ENCODE measurements at places on chromosomes 6 and 20. TPM values are rescaled to one million over a fixed set of nuclear protein-coding genes. Genes with fewer than 3 reads are reported as not detected.
A peak's percentile ranks its signal among the peaks of the same experiment; 100 is the strongest.

- H3K4me1 ChIP-seq = peaks cover 4% of the 10 kb centered on the region
- peaks cover 51% of the 10 kb centered on the region for H3K36me3 ChIP-seq
- H3K27ac ChIP-seq = peak overlapping the region; percentile 71
- no peaks in the 10 kb centered on the region for H3K27me3 ChIP-seq
These were observed 27.9 kb downstream of the GSS start for GRCh38 chr20:34927736-34928135.

- no peaks in the 10 kb centered on the region for H3K36me3 ChIP-seq
- H3K27ac ChIP-seq = no peak overlapping the region
- no peak for DNase-seq
- H3K27me3 ChIP-seq = peaks cover 15% of the 10 kb centered on the region
- no peak overlapping the region for H3K4me3 ChIP-seq
These were observed 123.1 kb downstream of the VEGFA start for GRCh38 chr6:43893073-43893472.

- no peak for DNase-seq
- H3K36me3 ChIP-seq = no peaks in the 10 kb centered on the region
- no peak overlapping the region for H3K4me3 ChIP-seq
- H3K27ac ChIP-seq = peak overlapping the region; percentile 21
These were observed 23.9 kb upstream of the VEGFA start for GRCh38 chr6:43746071-43746470.

GRCh38 chr6:30830438-30830837 lies 53.9 kb upstream of the DDR1 start:
- H3K27me3 ChIP-seq = no peaks in the 10 kb centered on the region
- no peak overlapping the region for H3K27ac ChIP-seq

DNA sequence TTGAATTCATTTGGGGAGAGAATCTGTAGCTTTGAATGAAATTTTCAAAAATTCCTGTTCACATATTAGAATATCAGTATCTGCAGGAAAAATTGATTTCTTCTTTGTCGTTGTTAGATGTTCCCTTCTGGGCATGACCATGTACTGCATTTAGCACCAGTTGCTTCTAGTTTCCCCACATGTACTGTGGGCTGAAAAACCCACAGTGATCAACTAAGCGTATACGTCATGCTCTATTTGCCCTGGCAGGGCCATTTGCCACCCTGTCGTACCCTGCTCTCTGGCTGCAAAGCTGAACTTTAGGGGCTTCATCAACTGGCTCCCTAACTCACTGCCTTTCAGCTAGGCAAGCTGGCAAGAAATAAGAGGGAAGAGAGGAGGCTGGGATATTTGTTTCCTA lies 340.7 kb upstream of the TSHZ2 start:
- no peaks in the 10 kb centered on the region for H3K4me1 ChIP-seq
- H3K36me3 ChIP-seq = no peaks in the 10 kb centered on the region
- H3K27ac ChIP-seq = no peak overlapping the region

DNA sequence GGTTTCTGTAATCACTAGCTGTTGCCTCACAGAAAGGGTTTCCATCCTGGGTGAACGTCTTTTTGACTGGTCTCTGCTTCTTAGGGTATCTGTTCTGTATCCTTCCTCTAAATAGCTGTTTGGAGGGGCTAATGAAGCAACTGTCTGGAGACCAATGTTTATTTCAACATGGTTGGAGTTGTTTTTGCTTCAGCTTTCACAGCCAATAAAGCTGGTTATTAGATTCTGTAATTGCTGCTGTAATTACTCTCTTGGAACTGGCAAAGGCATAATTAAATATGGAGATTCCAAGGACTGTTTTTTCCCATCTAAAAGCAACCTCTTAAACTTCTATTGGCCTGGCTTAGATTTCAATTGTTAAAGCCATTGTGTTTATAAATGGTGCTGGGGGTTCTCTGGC lies 31.9 kb downstream of the CHMP4B start:
- no peak for DNase-seq
- peaks cover 13% of the 10 kb centered on the region for H3K36me3 ChIP-seq
- no peaks in the 10 kb centered on the region for H3K27me3 ChIP-seq
- H3K27ac ChIP-seq = peak overlapping the region; percentile 22
- H3K4me1 ChIP-seq = peaks cover 70% of the 10 kb centered on the region

GRCh38 chr20:1164871-1165270 lies 19.9 kb downstream of the TMEM74B start:
- H3K4me1 ChIP-seq = no peaks in the 10 kb centered on the region
- H3K36me3 ChIP-seq = peaks cover 34% of the 10 kb centered on the region
- H3K27me3 ChIP-seq = no peaks in the 10 kb centered on the region
- H3K4me3 ChIP-seq = no peak overlapping the region
- no peak for DNase-seq
- no peak overlapping the region for H3K27ac ChIP-seq

DNA sequence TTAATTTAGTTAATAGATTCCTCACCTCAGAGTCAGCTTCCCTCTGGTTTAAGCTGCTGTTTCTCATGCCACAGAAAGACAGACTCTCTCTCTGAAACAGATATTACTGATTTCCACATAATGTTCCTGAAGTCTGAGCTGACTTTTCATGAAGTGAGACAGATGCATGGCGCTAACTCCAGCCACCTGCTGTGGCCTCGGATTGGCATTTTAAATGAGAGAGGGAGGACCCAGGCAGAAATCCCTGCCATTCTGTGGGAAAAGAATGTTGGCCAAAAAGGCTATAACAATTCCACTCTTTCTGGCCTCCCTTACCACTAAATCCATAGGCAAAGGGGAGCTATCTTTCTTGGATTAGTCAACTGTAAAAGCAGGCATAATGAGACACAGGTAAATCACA lies 354.1 kb upstream of the CDH4 start:
- no peaks in the 10 kb centered on the region for H3K36me3 ChIP-seq
- H3K4me1 ChIP-seq = no peaks in the 10 kb centered on the region
- peaks cover 3% of the 10 kb centered on the region for H3K27me3 ChIP-seq
- no peak overlapping the region for H3K4me3 ChIP-seq
- no peak for DNase-seq
- H3K27ac ChIP-seq = no peak overlapping the region

GRCh38 chr6:53735896-53736295 lies 58.9 kb upstream of the LRRC1 start:
- peaks cover 14% of the 10 kb centered on the region for H3K4me1 ChIP-seq
- no peak overlapping the region for H3K4me3 ChIP-seq
- H3K27ac ChIP-seq = no peak overlapping the region
- peaks cover 7% of the 10 kb centered on the region for H3K36me3 ChIP-seq
- no peak for DNase-seq

GRCh38 chr20:2873747-2874041 lies 413 bp downstream of the PTPRA start:
- H3K36me3 ChIP-seq = no peaks in the 10 kb centered on the region
- DNase-seq = no peak
- peaks cover 31% of the 10 kb centered on the region for H3K4me1 ChIP-seq
- H3K4me3 ChIP-seq = peak overlapping the region; percentile 93

DNA sequence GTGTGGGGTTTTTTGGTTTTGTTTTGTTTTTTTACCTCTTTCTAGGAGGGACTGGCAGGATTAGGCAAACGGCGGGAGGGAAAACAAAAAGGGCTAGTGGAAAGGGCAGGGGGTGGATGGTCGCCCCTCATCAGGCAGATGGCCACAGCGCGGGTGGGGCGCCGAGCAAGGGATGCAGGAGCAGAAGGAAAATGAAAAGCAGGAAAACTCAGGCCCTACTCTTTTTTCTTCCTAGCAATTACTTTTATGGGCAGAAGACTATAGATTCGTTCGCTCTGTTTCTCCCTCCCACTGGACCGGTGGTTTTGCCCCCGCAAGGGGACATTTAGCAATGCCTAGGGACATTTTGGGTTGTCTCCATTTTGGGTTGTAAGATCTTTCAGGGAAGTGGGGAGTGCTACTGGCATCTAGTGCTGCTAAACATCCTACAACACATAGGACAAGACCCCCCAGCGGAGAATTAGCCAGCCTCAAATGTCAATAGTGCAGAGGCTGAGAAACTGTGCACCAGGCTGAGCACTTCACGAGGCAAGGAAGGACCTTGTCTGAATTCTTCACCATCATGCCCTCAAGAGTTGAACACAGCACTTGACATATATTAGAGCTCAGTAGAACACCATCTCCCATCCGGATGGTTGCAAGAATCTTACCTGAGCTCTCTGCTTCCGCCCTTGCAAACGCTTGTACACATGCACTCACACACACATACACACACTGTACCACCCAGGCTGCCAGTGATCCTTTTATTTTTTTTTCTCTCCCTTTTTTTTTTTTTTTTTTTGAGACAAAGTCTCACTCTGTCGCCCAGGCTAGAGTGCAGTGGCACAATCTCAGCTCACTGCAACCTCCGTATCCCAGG lies 4.8 kb upstream of the ZMYND8 start:
- H3K4me3 ChIP-seq = peak overlapping the region; percentile 79
- no peaks in the 10 kb centered on the region for H3K27me3 ChIP-seq
- no peak overlapping the region for H3K27ac ChIP-seq
- H3K36me3 ChIP-seq = no peaks in the 10 kb centered on the region

GRCh38 chr6:129708496-129709195 lies 1.3 kb downstream of the ARHGAP18 start:
- peaks cover 22% of the 10 kb centered on the region for H3K4me1 ChIP-seq
- peak overlapping the region; percentile 90 for H3K27ac ChIP-seq
- H3K36me3 ChIP-seq = peaks cover 4% of the 10 kb centered on the region
- peak overlapping the region; percentile 96 for H3K4me3 ChIP-seq

GRCh38 chr20:58143531-58143930 lies 84.9 kb downstream of the ANKRD60 start:
- no peaks in the 10 kb centered on the region for H3K36me3 ChIP-seq
- DNase-seq = peak; percentile 40
- no peaks in the 10 kb centered on the region for H3K4me1 ChIP-seq
- H3K27me3 ChIP-seq = peaks cover 30% of the 10 kb centered on the region
- peak overlapping the region; percentile 42 for H3K27ac ChIP-seq

- H3K27me3 ChIP-seq = no peaks in the 10 kb centered on the region
- H3K36me3 ChIP-seq = no peaks in the 10 kb centered on the region
- H3K4me3 ChIP-seq = no peak overlapping the region
These were observed 74.8 kb upstream of the MBOAT1 start for GRCh38 chr6:20286968-20287565.

GRCh38 chr6:12718015-12718414 lies 1.4 kb downstream of the PHACTR1 start:
- no peak for DNase-seq
- H3K27ac ChIP-seq = no peak overlapping the region
- H3K36me3 ChIP-seq = no peaks in the 10 kb centered on the region

DNA sequence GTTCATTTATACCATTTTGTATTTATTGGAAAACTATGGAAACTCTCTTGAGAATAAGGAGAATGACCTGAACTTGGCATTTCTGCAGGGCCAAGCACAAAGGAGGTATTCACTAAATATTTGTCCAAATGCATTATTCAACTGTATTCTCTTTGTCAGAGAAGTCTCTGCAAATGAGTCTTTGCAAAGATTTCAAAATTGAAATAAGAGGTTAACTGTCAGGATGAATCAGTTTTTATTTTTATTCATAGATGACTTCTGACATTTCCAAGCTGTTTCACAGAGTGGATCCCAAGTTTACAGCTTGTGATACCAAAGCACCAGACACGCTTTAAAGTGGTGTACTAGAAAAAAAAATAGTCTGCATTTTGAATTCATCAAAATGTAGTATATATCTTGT lies 131.6 kb downstream of the UTRN start:
- H3K36me3 ChIP-seq = no peaks in the 10 kb centered on the region
- H3K27me3 ChIP-seq = no peaks in the 10 kb centered on the region
- no peak overlapping the region for H3K27ac ChIP-seq
- DNase-seq = no peak
- peaks cover 20% of the 10 kb centered on the region for H3K4me1 ChIP-seq
- H3K4me3 ChIP-seq = no peak overlapping the region

DNA sequence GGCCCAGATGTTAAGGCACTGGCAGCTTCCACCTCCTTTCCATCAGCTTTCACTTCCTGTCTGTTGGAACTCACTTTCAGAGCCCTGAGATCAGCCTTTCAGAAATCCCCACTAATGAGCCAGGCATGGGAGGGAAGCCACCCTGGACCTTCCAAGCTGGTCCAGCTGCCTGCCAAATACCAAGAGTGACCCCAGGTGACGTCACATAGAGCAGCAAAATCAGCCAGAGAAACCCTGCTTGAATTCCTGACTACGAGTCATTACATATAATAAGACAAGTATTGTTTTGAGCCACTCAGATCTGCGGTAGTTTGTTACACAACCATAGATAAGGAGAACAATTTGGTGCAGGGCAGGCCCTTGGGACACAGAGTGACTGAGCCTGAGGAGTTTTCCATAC lies 556.0 kb upstream of the JAG1 start:
- peak overlapping the region; percentile 49 for H3K27ac ChIP-seq
- peaks cover 31% of the 10 kb centered on the region for H3K4me1 ChIP-seq
- peaks cover 4% of the 10 kb centered on the region for H3K27me3 ChIP-seq
- DNase-seq = no peak
- H3K36me3 ChIP-seq = no peaks in the 10 kb centered on the region
- no peak overlapping the region for H3K4me3 ChIP-seq

DNA sequence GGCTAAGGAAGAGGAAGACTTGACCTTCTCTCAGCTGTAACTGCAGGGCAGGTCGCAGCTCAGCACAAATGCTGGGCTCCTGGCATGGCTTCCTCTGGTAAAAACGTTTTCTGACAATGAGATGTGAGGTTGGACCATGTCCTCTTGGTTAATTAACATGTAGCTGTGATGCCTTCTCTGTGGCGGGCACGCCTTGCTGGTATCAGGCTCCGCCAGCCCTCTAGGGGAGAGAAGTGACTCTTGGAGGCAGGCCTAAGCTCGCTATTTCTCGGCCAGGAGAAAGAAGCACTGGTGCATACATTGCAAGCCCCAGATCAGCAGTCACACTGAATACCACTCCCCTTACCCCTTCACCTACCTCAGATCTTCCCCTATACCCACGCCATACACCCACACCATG lies 65.0 kb downstream of the QRSL1 start:
- DNase-seq = no peak
- no peaks in the 10 kb centered on the region for H3K36me3 ChIP-seq
- H3K27ac ChIP-seq = peak overlapping the region; percentile 33
- H3K4me3 ChIP-seq = no peak overlapping the region

DNA sequence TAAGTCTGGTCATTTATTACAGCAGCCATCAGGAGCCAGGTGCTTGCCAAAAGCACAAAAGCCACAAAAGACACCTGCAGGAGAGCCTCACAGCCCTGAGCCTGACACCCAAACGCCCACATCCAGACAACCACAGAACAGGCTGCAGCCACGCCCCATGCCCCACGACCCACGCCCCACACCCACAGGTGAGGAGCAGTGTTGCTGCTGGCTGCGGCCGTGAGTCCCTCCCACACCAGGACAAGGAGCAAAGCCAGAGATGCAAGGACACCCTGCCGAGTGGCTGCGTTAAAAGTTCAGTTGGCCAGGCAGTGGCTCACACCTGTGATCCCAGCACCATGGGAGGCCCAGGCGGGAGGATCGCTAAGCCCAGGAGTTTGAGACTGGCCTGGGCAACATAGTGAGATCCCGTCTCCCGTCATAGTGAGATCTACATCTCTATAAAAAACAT lies 43.0 kb downstream of the SLC2A4RG start:
- no peaks in the 10 kb centered on the region for H3K36me3 ChIP-seq
- DNase-seq = no peak
- H3K27ac ChIP-seq = no peak overlapping the region

- peaks cover 13% of the 10 kb centered on the region for H3K4me1 ChIP-seq
- no peaks in the 10 kb centered on the region for H3K27me3 ChIP-seq
- H3K36me3 ChIP-seq = peaks cover 12% of the 10 kb centered on the region
These were observed 71.3 kb downstream of the CDKAL1 start for GRCh38 chr6:20605581-20605980.

Gene CLIC5
- total RNA-seq = 75.8 TPM

Gene SYCP2
- 0.88 TPM for total RNA-seq

Gene VSTM2L
- total RNA-seq = 11.6 TPM

Gene SESN1
- total RNA-seq = 33.3 TPM

Gene OR5V1
- not detected for total RNA-seq

All from type B pancreatic cell (in vitro differentiated cells).